ENCODE measurements at places on chromosomes 7 and 10.

GRCh38 chr10:101568054-101568745, 19.9 kb downstream of the POLL start:
- DNase-seq, result no peak

DNA sequence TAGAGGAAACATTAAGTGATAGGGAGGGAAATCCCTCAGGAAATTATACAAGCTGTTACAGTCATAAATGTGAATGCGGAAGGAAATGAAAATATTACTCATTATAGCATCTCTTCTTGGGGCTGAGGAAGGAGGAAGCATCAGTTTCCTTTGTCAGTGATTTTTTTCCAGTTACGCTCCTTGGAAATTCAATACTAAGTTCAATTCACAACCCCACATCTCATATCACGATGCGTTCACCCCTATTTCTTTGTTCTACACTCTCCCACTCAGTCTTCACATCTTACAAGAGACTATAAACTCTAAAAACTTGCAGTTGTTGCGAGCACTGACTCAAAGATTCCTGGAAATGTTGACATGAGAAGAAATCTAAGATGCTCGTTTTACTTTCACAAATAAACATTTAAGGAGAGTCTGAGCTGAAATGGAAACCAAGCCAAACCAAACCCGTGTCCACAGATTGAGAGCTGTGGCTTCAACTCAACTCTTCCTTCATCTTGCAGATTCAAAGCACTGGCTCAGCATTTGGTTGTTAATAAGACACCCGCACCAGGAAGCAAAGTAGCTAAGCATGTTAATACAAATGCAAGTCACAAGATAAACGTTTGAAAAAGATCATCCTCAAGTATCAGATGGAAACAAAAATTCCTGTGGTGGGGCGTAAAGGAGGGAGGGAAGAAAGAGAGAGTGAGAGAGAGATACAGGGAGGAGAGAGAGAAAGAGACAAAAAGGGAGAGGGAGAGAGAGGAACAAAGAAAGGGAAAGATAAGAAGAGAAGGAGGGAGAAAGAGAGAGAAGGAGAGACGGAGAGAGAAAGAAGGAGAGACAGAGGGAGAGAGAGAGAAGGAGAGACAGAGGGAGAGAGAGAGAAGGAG, 150.0 kb upstream of the RSU1 start:
- DNase-seq, result no peak

DNA sequence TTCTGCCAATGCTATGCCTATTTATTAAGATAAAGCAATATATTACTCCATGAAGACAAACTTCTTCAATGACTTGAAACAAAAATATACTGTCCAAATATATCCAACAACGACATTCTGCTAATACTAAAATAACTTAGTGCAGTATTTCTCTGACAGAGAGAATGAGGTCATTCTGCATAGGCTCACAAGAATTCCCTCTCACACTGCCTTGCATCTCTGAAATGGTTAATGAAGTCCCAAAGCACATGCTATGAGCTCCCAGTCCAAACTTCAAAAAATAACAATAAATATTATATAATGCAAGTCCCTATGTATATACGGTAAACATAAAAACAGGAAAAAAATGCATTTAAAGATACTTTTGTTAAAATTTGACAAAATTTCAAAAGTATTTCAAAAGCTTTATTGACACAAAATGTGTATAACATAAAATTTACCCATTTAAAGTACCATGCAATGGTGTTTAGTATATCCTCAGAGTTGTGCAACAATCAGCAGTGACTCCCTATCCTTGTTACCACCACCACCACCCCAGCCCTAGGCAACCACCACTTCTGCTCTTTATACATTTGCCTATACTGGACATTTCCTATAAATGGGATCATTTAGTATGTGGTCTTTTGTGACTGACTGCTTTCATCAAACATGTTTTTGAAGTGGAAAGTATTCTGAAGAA, 27.6 kb downstream of the CHCHD3 start:
- peak; percentile 4 for DNase-seq

DNA sequence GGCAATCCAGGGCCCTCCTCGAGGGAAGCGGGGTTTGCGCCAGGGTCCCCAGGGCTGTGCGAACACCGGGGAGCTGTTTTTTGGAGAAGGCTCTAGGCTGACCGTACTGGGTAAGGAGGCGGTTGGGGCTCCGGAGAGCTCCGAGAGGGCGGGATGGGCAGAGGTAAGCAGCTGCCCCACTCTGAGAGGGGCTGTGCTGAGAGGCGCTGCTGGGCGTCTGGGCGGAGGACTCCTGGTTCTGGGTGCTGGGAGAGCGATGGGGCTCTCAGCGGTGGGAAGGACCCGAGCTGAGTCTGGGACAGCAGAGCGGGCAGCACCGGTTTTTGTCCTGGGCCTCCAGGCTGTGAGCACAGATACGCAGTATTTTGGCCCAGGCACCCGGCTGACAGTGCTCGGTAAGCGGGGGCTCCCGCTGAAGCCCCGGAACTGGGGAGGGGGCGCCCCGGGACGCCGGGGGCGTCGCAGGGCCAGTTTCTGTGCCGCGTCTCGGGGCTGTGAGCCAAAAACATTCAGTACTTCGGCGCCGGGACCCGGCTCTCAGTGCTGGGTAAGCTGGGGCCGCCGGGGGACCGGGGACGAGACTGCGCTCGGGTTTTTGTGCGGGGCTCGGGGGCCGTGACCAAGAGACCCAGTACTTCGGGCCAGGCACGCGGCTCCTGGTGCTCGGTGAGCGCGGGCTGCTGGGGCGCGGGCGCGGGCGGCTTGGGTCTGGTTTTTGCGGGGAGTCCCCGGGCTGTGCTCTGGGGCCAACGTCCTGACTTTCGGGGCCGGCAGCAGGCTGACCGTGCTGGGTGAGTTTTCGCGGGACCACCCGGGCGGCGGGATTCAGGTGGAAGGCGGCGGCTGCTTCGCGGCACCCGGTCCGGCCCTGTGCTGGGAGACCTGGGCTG, 26.0 kb downstream of the PRSS2 start:
- no peak for DNase-seq

DNA sequence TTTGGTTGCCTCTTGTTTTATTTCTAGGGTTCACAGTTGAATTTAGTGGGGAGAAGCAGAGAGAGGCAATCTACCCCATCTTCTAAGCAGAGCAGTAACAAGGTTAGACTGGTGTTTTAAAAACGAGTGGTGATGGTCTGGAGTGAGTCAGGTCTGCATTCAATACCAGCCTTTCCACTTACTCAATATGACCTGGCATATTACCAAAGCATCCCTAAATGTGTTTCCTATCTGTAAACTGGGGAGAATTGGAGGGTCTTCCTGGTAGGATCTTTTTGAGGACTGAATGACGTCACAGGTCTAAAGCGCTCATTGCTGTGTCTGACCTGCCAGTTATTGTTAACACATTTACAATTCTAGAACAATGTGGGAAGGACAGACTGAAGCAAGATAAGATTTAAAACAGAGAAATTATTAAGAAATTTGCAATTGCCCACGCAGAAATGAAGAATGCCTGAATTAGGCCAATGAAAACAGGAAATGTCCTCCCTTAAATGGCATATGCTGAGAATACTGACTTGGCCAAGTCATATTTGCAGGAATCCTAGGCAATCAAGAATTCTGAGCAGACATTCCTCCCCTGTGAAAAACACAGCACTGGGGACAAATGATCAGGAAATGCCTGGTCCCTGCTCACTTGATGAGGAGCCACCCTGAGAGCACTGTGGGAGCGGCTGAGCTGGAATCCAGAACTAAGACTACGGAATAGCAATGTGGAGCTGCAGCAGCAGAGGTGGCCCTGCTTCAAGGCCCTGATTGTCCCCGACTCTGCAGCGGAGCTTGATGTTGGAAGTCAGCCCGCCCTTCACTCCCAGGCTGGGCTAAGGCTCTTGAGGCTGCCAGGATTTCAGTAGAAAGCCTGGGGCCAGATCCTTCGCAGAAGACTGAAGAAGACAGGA, 184.5 kb upstream of the CXCL12 start:
- no peak for DNase-seq

DNA sequence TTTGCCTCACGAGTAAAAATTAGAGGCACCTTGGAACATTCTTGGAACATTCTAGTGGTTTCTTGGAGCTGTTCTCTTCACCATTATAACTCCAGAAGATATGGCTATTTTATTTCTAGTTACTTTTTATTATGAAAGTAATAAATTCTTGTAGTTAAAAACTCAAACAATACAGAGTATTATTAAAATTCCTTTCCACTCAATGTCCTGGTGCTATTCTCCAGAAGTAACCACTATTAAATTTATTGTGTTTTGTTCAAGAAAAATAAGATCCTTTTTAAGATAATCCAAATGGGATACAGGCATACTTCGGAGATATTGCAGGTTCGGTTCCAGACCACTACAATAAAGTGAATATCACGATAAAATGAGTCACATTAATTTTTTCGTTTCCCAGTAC, 68.6 kb downstream of the NOC3L start:
- no peak for DNase-seq

DNA sequence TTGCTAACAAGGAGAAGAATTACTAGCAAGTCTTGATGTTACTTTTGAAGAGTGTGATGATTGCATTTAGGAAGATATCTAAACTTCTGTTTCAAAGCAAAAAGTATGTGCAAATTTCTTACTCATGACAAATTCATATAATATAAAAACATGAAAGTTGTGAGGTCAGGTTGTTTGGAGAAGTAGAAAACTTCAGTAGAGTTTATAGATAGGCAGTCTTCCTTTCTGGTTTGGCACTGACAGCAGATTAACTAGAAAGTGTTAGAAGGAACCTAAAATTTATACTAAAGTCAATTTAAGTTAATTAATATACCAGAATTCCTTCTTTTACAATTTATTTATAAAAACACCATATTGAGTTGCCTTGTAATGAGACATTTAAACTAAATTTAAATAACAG, 16.9 kb downstream of the PTEN start:
- no peak for DNase-seq

Measured in HT1080 (cell line).